Choroid plexus epithelial cell (primary cell): ENCODE measurements at places on chromosomes 6 and 20.

GRCh38 chr20:957544-957943, 41.4 kb upstream of the ANGPT4 start:
- DNase-seq: peak; percentile 18

DNA sequence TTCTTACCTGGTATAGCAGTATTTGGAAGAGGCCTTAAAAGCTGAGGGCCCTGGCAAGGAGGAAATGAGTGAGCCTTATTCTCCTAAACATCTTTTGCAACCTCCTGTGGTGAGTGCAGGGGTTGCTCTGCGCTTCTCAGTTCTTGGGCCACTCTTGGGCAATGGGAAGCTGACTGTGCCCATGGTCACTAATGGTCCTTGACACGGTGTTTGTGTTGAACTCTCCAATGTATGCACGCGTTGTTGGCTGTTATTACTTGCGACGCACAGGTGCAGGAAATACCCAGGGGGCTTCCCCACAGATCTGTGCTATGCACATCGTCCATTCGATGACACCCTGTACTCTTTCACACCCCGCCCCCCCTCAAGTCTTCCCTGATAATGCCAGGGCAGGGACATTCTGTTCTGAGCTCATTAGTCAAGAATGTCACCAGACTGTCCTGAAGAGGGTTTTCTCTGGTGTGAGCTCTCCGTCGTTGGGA, 79.7 kb downstream of the EDN1 start:
- no peak for DNase-seq

DNA sequence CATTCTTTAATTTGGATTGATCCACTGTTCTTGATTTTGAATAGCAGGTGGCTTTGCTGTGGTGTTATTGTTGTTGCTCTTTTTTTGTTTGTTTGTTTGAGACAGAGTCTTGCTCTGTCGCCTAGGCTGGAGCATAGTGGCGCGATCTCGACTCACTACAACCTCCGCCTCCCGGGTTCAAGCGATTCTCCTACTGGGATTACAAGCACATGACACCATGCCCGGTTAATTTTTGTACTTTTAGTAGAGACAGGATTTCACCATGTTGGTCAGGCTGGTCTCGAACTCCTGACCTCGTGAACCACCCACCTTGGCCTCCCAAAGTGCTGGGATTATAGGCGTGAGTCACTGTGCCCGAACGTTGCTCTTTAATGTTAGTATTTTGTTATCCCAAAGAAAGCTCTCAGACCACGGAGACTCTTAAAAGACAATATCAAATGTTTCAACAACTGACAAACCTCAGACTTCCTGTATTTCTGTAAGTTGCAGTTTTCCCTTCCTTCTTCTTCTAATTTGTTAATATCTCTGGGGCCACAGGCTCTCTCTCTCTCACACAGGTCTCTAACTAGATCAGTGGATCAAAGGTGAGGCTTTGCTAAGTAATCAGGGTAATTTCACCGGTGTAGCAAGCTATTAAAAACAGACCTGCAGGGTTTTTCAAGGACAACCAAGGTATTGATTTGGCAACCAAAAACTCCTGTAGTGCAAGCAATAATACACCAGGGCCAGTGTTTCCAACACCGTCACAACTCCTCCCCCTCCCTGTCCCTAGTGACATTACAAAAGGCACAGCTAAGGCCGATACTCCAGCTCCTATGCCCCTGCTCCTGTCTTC, 48.8 kb upstream of the ZNF217 start:
- peak; percentile 66 for DNase-seq

DNA sequence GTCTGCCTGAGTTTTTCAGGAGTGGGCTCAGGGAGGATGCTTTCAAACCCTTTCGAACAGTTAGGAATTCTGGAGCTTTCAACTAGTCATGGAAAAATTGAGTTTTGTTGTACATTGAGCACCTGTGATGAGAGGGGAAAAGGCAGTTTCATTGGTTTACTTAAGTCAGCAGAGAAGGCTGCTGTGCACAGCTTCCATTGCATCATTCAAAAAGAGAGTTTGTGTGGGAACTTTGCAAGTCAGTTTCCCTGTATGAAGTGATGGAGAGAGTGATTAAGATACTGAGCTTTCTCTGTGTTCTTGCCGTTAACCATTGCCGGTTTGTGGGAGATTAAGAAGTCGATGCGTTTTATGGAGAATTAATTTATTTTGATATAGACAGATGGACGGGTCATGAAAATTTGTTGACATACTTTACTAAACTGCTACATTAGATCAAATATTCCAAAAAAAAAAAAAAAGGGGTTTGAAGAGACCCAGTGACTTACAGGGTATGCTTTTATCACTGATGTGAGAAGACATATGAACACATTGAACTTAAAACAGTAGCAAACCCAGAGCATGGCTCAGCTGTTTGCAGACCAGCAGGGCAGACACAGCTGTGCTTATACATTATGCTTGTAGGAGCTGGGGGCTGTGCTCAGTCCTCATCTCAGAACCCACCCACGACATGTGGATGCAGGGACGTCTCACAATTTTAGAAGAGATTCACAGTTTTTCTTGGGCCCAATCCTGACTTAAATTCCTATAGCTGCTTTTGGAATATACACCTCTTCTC, 234.1 kb downstream of the SOX4 start:
- DNase-seq: peak; percentile 24

GRCh38 chr6:40815731-40816130, 223.3 kb downstream of the UNC5CL start:
- no peak for DNase-seq

GRCh38 chr6:32622545-32623401, 14.4 kb upstream of the HLA-DQA1 start:
- DNase-seq: peak; percentile 68

- DNase-seq: no peak
These were observed 167.1 kb upstream of the SLC24A3 start for GRCh38 chr20:19045371-19045770.

GRCh38 chr20:1320902-1321653, 7.9 kb downstream of the SDCBP2 start:
- no peak for DNase-seq

GRCh38 chr20:5751856-5752255, 1.7 kb downstream of the SHLD1 start:
- no peak for DNase-seq

GRCh38 chr6:138517635-138518034, 18.3 kb upstream of the NHSL1 start:
- peak; percentile 60 for DNase-seq

DNA sequence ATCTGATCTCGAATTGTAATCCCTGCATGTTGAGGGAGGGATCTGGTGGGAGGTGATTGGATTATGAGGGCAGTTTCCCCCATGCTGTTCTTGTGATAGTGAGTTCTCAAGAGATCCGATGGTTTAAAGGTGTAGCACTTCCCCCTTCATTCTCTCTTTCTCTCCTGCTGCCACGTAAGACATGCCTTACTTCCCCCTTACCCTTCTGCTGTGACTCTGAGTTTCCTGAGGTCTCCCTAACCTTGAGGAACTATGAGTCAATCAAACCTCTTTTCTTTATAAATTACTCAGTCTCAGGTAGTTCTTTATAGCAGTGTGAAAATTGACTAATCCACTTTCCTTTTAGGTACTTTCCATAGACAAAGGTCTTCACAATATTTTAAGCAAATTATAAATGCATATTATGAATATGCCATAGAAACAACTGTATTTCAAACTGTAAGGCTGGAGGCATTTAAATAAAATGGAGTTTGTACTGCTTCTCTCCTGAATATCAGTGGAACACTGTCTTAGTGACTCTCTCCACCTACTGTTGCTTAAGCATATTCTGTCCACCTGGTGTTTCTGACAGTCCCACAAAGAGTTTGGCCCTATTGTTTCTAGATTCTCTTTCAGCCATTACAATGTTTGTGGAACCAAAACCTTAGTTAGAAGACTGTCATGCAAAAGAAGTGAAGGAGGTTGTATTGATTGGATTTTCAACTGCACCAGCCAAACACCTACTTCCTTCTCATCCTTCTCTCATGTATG, 24.3 kb upstream of the IL17A start:
- DNase-seq: no peak

GRCh38 chr6:36054956-36055355, 27.3 kb downstream of the MAPK14 start:
- no peak for DNase-seq

DNA sequence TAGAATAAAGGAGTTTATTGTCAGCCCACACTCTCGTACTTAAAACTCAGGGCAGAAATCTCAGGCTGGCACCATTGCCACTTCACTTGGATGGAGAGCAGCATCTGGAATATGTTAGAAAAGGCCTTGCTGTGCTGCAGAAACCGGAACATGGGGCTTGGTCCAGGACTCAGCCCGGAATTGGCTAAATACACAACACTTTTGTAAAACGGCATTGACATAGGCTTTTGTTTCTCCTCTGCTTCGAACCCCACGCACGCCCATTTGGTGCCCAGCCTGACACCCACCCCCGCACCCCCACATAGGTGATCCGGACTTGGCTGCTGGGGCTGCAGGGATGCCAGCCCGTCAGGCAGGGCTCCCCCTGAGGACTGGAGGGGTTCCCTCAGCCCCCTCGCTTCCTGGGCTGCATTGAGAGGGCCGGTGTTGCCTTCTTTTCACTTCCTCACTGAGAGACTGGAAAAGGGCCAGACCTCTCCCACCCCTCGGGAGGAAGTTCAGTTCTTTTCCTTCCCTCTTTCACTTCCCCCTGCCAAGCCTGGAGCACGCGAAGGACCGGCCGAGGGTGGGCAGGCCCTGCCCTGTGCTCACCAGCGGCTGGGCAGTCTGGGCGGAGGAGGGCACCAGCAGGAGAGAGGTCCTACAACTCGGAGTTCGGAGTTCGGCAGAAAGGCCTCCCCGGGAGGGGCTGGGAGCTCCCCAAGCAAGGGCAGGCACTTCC, 17.9 kb upstream of the CST3 start:
- DNase-seq: no peak

DNA sequence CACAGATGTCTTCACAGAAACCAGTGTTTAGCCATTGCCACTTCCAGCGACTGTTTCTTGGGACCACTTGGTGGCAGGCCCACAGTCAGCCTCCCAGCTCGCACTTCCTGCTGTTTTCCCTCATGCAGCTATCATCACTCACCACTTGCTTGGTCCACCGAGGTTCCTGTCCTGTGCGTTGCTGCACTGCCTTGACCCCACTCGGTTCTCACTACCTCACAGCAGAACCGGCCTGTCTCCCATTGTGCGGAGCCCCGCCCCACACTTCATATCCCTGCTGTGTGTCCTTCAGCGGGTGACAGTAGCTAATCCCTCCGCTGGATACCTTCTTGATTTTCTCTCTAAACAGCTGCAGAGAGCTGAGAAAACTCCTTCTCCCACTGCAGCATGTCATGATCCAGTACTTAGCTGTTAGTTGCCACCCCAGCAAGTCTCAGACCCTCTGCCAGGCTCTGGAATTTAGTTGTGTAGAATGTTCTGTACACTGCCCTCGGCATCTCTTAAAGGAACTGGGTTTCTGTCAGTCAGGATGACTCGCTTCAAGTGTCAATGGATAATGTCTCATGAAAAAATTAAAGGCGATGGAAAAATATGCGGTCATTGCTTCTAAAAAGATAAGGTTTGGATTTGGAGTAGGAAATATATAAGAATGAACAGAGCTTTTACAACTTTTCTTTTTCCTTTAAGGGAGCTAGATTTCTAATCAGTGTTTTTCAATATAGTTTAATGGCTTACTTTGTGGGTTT, 208.0 kb downstream of the FARS2 start:
- no peak for DNase-seq

GRCh38 chr6:137700751-137701477, 166.1 kb upstream of the TNFAIP3 start:
- no peak for DNase-seq

GRCh38 chr6:107571354-107571753, 81.4 kb downstream of the SOBP start:
- no peak for DNase-seq

DNA sequence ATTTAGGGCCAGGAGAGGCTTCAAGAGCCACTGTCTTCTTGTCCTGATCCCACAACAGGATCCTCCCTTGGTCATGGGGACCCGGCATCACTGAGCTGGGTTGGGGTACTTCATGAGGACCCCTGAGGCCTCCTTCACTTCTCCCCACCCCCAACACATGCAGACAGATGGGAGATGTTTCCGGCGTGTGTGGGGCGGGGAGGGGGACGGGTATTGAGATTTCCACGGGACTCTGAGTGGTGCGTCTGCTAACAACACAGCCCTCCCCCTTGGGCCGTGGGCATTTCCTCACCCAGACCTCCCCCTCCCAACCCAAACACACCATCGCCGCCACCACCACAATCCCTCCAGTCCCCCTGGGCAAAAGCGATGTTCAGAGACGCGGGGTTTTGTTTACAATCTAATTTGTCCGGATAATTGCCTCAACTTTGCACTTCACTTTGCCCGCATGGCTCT, 906 bp upstream of the FOXP4 start:
- no peak for DNase-seq

- peak; percentile 89 for DNase-seq
These were observed 14.3 kb upstream of the PTCRA start for GRCh38 chr6:42901538-42901957.

- DNase-seq: no peak
These were observed 150.0 kb downstream of the UBE3D start for GRCh38 chr6:82915666-82916065.

GRCh38 chr20:63657260-63657936, 714 bp upstream of the RTEL1 start:
- no peak for DNase-seq

DNA sequence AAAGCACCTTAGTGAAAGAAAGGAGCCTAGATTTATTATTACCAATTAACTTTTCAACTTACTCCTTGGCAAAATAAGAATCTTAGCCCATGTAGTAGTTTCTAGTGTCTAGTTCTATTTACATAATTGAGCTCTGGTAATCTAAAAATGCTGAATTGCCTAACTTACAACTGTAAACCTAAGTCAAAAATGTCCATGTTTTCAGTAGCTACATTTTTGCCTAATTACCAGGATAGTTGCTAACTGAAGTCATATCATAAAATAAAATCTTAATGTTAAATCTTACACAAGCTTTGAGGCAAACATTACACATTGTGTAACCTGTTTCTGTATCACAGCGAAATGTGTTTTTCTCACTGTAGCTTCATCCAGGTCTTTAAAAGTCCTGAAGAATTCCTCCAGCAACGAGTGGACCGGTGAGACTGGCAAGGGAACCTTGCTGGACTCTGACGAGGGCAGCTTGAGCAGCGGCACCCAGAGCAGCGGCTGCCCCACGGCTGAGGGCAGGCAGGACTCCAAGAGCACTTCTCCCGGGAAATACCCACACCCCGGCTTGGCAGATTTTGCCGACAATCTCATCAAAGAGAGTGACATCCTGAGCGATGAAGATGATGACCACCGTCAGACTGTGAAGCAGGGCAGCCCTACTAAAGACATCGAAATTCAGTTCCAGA, 7.6 kb upstream of the CLDN20 start:
- DNase-seq: no peak

- no peak for DNase-seq
These were observed 491 bp downstream of the GPSM3 start for GRCh38 chr6:32191696-32192607.

GRCh38 chr6:25053875-25054371, 118.2 kb upstream of the RIPOR2 start:
- DNase-seq: peak; percentile 80

- DNase-seq: no peak
These were observed 7.9 kb downstream of the EPB41L1 start for GRCh38 chr20:36162272-36162966.
